GM19239 (cell line): ENCODE measurements at places on chromosomes 12 and 14.

DNA sequence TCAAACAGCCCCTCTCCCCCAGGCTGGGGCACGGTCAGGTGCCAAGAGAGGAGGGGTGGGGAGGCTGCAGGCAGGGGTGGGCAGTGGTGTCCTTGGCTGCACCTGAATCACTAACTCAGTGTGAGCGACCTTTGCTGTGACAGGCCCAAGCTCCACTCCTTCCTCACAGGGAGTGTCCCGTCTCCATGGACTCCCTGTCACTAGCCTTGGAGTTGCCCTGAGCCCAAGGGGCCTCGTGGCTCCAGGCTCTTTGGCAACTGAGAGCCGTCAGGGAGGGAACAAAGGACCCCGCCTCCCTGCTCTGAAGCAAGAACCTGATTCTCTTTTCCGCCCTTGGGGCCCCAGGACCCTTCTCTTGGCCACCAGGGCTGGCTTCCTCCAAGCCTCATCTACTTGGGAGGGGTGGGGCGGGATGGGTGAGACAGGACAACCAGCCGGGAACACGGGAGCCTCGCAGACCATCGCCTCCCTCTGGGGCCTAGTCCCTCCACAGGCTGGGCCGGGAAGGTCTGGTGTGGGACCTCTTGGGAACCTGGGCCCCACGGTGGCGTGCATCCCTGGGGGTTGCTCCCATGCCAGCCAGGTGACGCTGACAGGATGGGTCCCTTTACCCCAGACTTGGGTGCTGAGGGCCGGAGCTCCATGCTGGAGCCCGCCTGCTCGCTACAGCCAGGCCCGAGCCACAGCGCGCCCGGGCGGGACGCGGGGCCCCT lies 935 bp upstream of the ADSS1 start:
- no peak for DNase-seq

DNA sequence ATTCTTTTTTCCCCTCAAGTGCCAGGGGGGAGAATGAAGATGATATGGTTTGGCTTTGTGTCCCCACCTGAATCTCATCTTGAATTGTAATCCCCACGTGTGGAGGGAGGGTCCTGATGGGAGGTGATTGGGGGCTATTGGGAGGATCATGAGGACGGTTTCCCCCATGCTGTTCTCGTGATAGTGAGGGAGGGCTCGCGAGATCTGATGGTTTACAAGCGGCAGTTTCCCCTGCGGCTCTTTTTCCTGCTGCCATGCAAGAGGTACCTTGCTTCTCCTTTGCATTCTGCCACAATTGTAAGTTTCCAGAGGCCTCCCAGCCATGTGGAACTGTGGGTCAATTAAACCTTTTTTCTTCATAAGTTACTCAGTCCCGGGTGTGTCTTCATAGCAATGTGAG lies 173.7 kb downstream of the CAND1 start:
- DNase-seq = no peak

DNA sequence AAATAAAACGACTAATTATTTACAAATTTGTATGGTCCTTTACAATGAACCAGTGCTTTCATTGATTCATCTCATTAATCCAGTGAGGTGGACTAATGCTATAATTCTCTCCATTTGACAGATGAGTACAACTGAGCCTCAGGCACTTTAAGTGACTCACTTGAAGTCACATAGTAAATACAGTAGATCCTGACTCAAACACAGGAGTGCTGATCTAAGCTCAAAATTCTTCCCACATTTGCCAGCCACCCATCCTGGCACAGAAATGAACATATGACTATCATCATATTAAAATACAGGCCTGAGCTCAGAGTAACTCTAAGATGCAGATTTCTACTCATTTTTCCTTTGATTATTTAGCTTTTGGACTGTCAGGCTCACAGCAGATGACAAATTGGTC lies 30.6 kb downstream of the SLC16A7 start:
- DNase-seq = no peak

DNA sequence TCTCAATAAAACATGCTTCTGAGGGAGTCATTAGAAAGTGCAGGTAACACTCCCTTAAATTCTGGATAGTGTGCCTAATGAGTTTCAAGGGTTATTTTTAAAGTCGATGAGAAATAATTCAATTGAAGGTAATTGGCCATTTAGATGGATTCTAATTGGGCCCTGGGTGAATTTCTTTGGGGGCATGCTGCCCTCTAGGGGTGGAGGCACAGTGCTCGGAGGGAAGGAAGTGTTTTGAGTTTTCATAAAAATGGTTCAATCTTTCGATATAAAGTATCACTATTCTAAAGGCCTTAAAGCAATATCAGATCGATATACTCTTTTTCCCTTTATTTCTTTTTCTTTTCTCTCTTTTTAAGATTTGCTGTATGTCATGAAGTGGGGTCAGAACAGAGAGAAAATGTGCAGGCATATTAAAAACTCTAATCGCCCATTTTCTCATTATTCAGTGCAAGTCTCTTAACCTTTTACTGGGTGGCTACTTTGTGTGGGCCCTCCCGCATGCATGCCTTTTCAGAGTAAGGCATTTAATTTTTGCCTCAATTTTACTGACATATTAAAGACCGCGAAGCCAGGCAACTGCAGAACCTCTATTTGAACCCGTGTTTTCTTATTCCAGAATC lies 25.5 kb downstream of the NKX2-8 start:
- DNase-seq = no peak

- DNase-seq = no peak
Measured at GRCh38 chr14:104090071-104090748, 4.7 kb downstream of the ASPG start.
